Activated CD4-positive, alpha-beta memory T cell treated with anti-CD3 and anti-CD28 coated beads for 36 hours (primary cell): ENCODE measurements at places on chromosomes 2 and 18. TPM values are rescaled to one million over a fixed set of nuclear protein-coding genes. Genes with fewer than 3 reads are reported as not detected.

- DNase-seq: no peak
- no peaks in the 10 kb centered on the region for H3K4me1 ChIP-seq
- H3K36me3 ChIP-seq: no peaks in the 10 kb centered on the region
- no peak overlapping the region for H3K4me3 ChIP-seq
- H3K27me3 ChIP-seq: peaks cover 3% of the 10 kb centered on the region
Measured at GRCh38 chr2:85528355-85528754, 10.6 kb upstream of the MAT2A start.

DNA sequence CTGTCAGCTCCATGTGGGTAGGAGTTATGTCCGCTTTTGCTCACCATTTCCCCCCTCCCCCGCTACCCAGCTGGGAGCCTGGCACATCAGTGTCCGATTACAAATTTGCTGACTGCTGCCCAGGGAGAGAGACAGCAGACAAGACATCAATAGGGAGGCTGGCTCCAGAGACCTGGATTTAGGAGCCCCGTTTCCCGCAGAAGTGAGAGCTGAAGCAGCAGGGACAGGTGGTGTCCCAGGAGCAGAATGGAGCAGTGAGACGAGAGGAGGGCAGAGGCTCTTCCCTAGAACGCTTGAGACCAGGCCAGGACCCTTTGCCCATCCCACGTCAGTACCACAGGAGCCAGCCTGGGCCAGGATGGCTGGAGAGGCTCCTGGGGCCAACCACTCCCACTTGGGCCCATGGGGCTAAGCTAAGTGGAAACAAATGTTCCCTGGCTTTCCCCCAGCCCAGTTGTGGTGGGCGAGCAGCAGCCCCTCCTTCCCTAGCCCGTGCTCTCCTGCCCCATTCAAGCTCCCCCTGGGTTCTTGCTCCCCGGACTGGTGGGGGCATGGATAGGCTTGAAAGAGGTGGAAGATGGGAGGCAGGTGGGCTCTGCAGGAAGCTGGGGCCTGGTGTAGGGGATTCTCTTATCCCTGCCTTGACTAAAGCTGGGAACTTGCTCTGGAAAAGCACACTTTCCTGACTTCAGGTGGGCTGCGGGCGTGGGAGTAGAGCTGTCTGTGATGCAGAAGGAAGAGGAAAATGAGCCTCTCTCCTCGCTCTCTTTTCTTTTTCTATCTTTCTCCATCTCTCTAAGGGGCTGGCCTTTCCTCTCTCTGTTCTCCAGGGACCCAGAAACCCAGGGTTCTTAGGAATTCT lies 4.1 kb upstream of the WNT6 start:
- peaks cover 66% of the 10 kb centered on the region for H3K27me3 ChIP-seq
- H3K4me1 ChIP-seq: peaks cover 10% of the 10 kb centered on the region
- H3K27ac ChIP-seq: no peak overlapping the region
- H3K36me3 ChIP-seq: no peaks in the 10 kb centered on the region
- no peak overlapping the region for H3K4me3 ChIP-seq

DNA sequence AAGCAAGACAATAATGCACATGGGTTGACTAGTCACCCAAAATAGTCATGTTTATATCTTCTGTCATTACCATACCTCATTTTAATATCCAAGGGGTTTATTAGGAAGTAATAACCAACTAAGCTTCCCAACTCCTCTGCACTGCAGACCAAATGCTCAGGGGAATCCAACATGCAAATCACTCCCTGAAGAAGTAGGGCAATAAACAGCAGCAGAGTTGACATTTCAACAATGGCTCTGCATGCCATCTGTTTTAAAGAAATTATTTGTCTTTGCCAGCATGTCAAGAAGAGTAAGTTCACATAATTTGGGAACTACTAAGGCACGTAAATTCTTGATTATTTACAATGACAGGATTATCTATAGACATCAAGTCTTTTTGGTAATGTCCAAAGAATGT lies 84.4 kb upstream of the LYPD1 start:
- H3K4me1 ChIP-seq: no peaks in the 10 kb centered on the region
- no peak overlapping the region for H3K4me3 ChIP-seq
- no peak for DNase-seq
- no peak overlapping the region for H3K27ac ChIP-seq
- no peaks in the 10 kb centered on the region for H3K36me3 ChIP-seq

DNA sequence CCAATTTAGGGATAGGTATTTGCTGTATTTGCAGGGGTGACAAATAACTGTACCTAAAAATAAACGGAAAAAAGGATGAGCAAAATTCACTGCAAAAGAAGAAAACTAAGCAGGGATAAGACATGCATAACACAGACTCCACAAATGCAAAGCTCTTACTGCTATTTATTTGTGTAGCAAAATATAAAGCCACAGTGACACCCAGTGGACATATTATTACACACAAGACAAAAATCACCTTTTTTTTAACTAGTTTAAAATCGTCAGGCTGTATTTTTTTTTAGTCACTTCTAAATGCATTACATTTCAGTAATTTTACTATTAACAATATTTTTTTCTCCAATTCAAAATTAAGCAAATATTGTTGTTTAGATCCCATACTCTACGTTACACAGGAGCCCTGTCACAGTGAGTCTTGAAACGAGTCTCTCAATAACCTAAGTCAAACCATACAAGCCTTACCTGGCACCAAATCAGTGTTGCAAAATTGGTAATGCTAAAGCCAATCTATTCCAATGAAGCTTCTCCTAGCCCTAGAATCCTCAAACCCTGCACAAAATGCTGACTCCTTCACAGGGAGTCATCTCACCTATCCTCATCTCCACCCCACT lies 23.7 kb downstream of the METTL4 start:
- DNase-seq: no peak
- H3K36me3 ChIP-seq: peaks cover 18% of the 10 kb centered on the region
- H3K4me3 ChIP-seq: no peak overlapping the region
- no peak overlapping the region for H3K27ac ChIP-seq

IL37 gene
- not detected for total RNA-seq
